ENCODE measurements at places on chromosomes 6 and 20.

DNA sequence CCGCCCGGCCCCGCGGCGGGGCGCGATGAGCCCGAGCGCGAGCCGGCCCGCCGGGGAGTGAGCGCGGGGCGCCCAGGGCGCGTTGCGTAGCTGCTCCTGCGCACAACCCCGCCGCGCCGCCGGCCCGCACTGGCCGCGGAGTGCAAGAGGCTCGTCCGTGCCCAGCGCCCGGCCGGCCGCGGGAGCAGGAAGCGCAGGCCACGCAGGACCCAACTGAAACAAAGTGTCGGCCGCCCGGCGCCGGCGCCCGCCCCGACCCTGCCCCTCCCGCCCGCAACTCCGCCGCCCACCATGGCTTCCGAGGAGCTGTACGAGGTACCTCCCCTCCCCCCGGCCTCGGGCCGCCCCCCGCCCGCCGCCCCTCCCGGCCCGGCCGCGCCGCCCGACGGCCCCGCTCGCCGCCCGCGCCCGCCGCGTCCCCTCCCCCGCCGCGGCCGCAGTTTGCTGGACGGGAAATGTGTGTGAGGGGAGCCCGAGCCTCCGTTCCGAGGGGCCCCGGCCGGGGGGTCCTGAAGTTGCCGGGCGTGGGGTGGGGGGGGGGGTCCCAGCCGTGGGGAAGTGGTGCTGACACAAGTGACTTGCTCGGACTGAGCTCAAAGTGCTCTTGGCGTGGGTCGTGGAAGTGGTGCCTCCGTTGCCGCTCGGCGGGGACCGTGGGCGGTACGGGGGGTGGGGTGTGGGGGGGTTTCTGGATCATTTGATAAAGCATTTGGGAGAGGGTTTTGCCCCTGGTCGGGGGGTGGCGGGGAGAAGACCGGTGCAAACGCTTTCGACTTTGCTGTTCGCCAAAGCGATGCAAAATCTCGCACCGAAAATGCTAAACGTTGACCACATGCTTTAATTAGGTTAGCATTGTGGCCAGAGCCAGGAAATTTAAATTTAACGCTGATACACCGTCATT is 539 bp downstream of the CDYL start:
- peak; percentile 67 for DNase-seq

DNA sequence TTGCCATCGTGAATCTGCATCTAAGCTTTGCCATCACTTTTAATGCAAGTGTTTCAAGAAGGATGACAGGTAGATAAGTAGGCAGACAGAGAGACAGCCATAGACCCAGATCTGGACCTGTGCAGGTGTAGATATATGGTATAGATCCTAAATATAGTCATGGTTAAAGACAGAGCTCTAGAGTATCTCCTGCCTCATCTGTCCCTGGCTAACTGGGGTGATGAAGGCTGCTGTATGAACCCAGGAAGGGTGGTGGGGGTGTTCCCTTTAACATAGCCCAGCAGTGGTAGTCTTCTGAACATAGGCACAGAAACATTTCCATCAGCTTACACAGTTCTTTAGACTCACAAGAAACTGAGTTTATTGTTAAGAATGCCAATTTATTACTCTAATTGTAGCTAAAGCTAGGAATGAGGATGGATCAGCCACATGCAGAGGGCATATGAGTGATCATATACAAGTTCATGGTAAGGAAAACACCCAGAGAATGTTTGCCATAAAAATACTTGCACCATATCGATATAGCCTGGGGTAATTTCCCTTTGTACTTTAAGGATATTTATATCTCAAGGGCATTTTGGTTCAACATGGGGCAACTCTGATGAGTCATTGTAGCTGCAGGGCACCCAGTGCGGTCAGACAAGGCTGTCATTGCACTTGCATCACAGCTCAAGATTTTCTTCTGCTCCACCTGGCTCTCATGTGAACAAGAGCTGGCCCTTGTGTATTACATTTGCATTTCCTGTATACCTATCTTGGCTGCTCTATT is 587.2 kb downstream of the EPM2A start:
- DNase-seq, result peak; percentile 85

- no peak for DNase-seq
Measured at GRCh38 chr20:44832724-44833123, 22.4 kb upstream of the RIMS4 start.

DNA sequence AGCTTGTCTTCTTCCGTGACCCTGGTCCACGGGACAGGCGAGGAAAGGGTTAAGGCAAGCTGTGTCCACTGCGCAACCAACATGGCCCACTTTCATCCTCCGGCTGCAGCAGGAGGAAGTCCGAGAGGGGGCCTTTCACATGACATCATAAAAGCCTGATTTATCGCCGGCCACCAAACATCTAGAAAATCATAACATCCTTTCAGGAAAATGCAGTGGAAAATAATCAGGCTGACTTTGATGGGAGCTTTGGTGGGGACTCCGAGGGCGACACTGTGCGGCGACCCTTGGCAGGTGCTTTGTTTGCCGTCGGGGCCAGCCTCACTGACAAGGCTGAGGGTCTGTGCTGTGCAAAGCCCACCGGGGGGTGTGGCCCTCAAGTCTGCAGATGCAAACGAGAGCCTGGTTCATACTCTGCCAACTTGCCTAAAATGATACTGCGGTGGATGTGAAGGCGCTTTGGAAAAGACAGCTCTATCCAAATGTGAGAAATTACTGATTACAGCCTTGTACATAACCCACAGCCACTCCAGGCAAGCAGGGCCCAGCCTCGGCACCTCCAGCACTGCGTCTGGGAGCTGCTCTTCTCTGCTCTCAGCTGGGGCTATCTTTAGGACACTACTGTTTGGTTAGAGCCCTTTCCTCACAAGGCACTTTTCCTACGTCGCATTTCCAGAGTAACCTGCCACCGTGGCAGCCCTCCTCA is 25.7 kb downstream of the FOXC1 start:
- no peak for DNase-seq

Measured in inflammatory macrophage (primary cell).